ENCODE measurements at places on chromosomes 4 and X. TPM values are rescaled to one million over a fixed set of nuclear protein-coding genes. Genes with fewer than 3 reads are reported as not detected.

ADH4 gene
- not detected for total RNA-seq

VEGFD gene
- 6.2 TPM for total RNA-seq

SSX1 gene
- total RNA-seq: not detected

GRCh38 chr4:144056800-144057199 is 37.6 kb upstream of the GYPB start:
- no peak for DNase-seq

GRCh38 chrX:17403189-17403691 is 28.2 kb downstream of the NHS start:
- DNase-seq: no peak

Data from left lung (tissue), 14 donors.